ENCODE measurements at places on chromosomes 1 and 21. TPM values are rescaled to one million over a fixed set of nuclear protein-coding genes. Genes with fewer than 3 reads are reported as not detected.

- peak overlapping the region; percentile 38 for H3K27ac ChIP-seq
- peaks cover 8% of the 10 kb centered on the region for H3K4me1 ChIP-seq
- H3K4me3 ChIP-seq, result no peak overlapping the region
Measured at GRCh38 chr21:33212159-33212851, 17.4 kb upstream of the IFNAR2 start.

The HTR1D gene
- 0.31 TPM for total RNA-seq

The CDC42BPA gene
- 35.3 TPM for total RNA-seq

GRCh38 chr1:18174037-18174436 lies 66.4 kb downstream of the IGSF21 start:
- H3K4me1 ChIP-seq, result no peaks in the 10 kb centered on the region
- no peaks in the 10 kb centered on the region for H3K36me3 ChIP-seq
- no peak overlapping the region for H3K4me3 ChIP-seq
- no peak for DNase-seq

The TPTE gene
- total RNA-seq, result not detected

The ANGPTL3 gene
- total RNA-seq, result not detected

- H3K4me1 ChIP-seq, result no peaks in the 10 kb centered on the region
- no peaks in the 10 kb centered on the region for H3K36me3 ChIP-seq
- H3K4me3 ChIP-seq, result no peak overlapping the region
Measured at GRCh38 chr1:43716559-43717281, 9.4 kb downstream of the ST3GAL3 start.

The PLA2G5 gene
- total RNA-seq, result not detected

The DCST1 gene
- not detected for total RNA-seq

The IKBKE gene
- 6.4 TPM for total RNA-seq

DNA sequence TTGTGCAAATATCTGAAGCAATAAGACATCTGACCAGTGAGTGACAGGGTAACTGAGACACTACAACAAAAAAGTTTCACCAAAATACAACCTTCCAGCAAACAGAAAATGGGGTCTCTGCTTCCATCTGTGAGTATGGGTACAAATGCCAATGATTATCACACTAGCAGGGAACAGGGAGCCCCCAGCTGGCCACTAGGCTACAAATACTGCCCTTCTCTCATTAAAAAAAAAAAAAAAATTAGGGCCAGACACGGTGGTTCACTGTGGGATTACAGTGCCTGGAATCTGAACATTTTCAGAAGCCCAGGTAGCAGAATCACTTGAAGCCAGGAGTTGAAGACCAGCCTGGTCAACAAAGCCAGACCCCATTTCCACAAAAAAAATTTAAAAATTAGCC lies 48.4 kb upstream of the EDARADD start:
- no peaks in the 10 kb centered on the region for H3K36me3 ChIP-seq
- H3K4me3 ChIP-seq, result no peak overlapping the region
- H3K27me3 ChIP-seq, result no peaks in the 10 kb centered on the region
- DNase-seq, result no peak
- H3K27ac ChIP-seq, result no peak overlapping the region

The SLAMF9 gene
- total RNA-seq, result not detected

DNA sequence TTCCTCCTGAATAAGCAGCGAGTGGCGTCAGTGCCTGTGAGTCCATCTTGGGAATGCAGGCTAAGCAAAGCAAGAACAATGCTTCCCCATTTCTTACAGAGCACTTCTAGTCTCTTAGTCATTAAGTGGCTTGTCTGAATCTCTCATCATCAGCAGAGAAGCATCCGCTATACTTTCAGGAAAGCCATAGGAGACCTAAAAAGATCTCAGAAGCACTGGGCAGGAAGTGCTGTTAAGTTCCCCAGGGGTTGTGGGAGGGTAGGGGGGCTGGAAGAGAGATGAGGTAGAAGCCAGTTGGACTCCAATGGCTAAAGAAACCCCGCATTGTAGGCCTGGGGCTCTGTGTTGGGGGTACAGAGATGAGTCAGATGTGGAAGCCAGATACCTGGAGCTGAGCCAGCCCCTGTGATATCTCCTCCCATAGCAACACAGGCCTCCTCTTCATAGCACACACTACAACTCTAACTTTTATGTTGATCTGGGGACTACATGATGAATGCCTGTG lies 44.9 kb downstream of the SYT6 start:
- no peak overlapping the region for H3K4me3 ChIP-seq
- H3K36me3 ChIP-seq, result no peaks in the 10 kb centered on the region
- H3K4me1 ChIP-seq, result no peaks in the 10 kb centered on the region

DNA sequence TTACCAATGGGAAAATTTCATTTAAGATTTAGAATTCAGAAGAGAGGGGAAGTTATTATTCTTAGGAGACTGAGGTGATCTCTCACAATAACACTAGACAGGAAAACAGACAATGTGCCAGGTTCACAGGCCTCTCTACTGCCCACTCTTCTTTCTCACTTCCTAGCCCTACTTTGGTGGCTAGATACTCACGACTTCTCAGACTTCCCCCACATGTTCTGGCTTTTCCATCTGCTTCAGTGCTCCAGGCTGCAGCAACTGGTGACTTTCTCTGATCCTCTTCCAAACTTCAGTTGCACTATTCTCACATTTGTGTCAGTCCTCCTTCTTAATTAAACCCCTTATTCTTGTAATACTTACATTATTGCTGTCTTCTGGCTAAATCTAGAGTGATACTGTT lies 208.7 kb upstream of the KCTD3 start:
- no peak overlapping the region for H3K4me3 ChIP-seq
- no peak overlapping the region for H3K27ac ChIP-seq
- H3K36me3 ChIP-seq, result no peaks in the 10 kb centered on the region
- DNase-seq, result no peak
- H3K27me3 ChIP-seq, result no peaks in the 10 kb centered on the region
- peaks cover 7% of the 10 kb centered on the region for H3K4me1 ChIP-seq

GRCh38 chr1:20534659-20535417 lies 17.5 kb upstream of the FAM43B start:
- H3K4me1 ChIP-seq, result peaks cover 21% of the 10 kb centered on the region
- H3K36me3 ChIP-seq, result no peaks in the 10 kb centered on the region
- H3K27ac ChIP-seq, result peak overlapping the region; percentile 34
- no peak for DNase-seq

The AVPR1B gene
- 0.60 TPM for total RNA-seq

GRCh38 chr1:202802998-202803932 lies 5.0 kb downstream of the KDM5B start:
- peaks cover 7% of the 10 kb centered on the region for H3K36me3 ChIP-seq
- DNase-seq, result no peak
- peak overlapping the region; percentile 29 for H3K27ac ChIP-seq
- H3K27me3 ChIP-seq, result no peaks in the 10 kb centered on the region

The TFF2 gene
- not detected for total RNA-seq

The EPHX1 gene
- total RNA-seq, result 41.5 TPM

DNA sequence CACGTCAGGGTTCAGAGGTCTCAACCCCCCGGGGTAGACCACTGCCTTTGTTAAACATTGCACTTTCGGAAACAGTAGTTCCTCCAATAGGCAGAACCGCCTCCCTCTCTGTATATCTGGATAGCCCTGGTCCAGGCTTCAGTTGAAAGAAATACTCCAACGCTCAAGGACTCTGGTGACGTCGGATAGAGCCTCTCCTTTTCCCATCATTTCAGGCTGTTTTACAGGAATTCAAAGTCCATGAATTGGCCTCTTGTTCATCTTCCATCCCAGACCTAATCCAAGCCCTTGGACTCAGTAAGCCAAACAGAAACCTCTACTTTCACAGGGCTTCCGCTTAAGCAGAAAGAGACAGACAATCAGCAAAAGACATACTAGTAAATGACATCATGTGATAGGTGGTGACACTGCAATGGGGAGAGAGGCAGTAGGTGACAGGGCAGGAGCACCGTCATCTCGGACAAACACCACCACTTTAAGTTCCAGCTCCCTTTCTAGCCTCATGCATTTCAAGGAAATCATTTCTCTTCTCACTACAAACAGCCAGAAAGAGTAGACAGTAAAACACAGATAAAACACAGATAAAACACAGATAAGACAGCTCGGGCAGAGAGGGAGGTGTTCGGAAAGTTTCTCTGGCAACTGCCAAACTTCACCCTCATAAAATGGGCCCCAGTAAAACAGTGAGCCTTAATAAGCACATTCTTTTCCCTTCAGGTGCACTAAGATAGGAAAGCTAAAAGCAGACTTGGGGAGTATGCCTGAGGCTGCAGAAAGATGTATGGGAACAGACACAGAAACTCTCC lies 2.3 kb upstream of the PLA2G2A start:
- H3K36me3 ChIP-seq, result no peaks in the 10 kb centered on the region
- peaks cover 13% of the 10 kb centered on the region for H3K4me1 ChIP-seq
- H3K4me3 ChIP-seq, result no peak overlapping the region

- DNase-seq, result no peak
- H3K27ac ChIP-seq, result no peak overlapping the region
- no peaks in the 10 kb centered on the region for H3K27me3 ChIP-seq
- peaks cover 1% of the 10 kb centered on the region for H3K36me3 ChIP-seq
- H3K4me3 ChIP-seq, result no peak overlapping the region
- no peaks in the 10 kb centered on the region for H3K4me1 ChIP-seq
Measured at GRCh38 chr1:59177756-59178155, 119.1 kb upstream of the FGGY start.

DNA sequence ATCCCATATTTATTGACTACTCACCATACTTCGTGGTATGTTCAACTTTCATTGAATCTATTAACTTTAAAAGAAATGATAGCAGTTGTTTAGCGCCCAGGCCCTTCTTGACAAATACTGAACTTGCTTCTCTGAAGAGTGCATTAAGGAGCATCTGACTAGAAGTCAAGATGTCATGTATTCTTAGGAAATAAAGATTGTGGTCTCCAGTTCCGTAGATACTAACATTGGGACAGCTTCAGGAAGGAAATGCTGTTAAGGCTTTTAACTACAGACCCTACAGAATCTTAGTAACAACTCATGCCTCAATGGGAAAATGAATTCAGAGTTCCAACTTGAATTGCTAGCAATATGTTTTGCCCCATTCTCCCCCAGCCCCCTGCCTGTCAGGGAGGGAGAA lies 14.8 kb downstream of the LYST start:
- H3K4me1 ChIP-seq, result peaks cover 6% of the 10 kb centered on the region
- DNase-seq, result no peak
- peaks cover 13% of the 10 kb centered on the region for H3K36me3 ChIP-seq
- H3K27me3 ChIP-seq, result no peaks in the 10 kb centered on the region
- no peak overlapping the region for H3K27ac ChIP-seq

- peaks cover 35% of the 10 kb centered on the region for H3K27me3 ChIP-seq
- no peak for DNase-seq
- H3K4me3 ChIP-seq, result no peak overlapping the region
- no peaks in the 10 kb centered on the region for H3K36me3 ChIP-seq
- H3K4me1 ChIP-seq, result no peaks in the 10 kb centered on the region
Measured at GRCh38 chr21:35428937-35429336, 379.8 kb upstream of the RUNX1 start.

The RGS1 gene
- total RNA-seq, result 0.26 TPM

The LHX4 gene
- total RNA-seq, result 0.62 TPM

The TAS1R1 gene
- not detected for total RNA-seq

- no peak overlapping the region for H3K4me3 ChIP-seq
- H3K27me3 ChIP-seq, result peaks cover 25% of the 10 kb centered on the region
- no peaks in the 10 kb centered on the region for H3K36me3 ChIP-seq
- H3K4me1 ChIP-seq, result no peaks in the 10 kb centered on the region
- DNase-seq, result no peak
Measured at GRCh38 chr1:66723985-66724384, 28.3 kb upstream of the DYNLT5 start.

GRCh38 chr1:182862827-182863226 lies 23.7 kb downstream of the DHX9 start:
- H3K36me3 ChIP-seq, result peaks cover 59% of the 10 kb centered on the region
- H3K4me3 ChIP-seq, result no peak overlapping the region
- H3K4me1 ChIP-seq, result no peaks in the 10 kb centered on the region
- H3K27me3 ChIP-seq, result no peaks in the 10 kb centered on the region

DNA sequence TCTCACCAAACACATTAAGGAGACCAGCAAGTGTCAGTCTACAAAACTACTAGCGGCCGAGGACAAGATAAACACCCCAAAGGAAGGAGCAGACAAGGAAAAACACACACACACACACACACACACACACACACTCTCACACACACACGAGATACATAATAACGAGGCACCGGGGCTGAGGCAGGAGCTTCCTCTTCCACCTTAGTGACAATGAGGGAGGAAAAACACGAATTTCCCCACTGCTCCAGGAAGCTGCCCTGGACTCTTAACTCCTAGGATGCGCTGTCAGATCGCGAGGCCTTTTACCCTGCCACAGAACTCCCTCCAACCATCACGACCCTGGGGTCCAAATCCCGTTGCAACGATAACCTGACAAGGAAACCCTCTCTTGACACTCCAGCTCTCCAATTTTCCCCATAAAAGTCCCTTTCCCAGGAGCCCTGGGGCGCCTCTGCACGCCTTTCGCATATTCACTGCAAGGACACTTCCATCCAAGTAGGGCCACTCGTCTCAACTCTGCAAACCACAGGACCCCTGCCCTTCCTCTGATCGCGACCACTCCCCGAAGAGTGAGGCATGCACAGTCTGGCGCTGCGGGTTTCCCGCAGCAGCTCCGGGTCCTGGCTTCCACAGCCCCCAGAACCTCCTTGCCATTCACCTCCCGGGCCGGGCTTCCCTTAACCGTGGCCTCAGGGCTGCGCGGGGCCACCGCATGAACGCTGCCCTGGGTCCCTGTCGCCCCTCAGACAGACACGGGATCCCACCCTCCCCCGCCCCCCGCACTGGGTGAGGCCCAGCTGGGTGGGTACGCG lies 581 bp downstream of the ETV3 start:
- H3K27me3 ChIP-seq, result no peaks in the 10 kb centered on the region

- no peak overlapping the region for H3K4me3 ChIP-seq
- no peaks in the 10 kb centered on the region for H3K36me3 ChIP-seq
- H3K27ac ChIP-seq, result no peak overlapping the region
Measured at GRCh38 chr21:32256873-32257620, 21.8 kb downstream of the MIS18A start.

The C8B gene
- 0.26 TPM for total RNA-seq

The ELF3 gene
- total RNA-seq, result 71.9 TPM

DNA sequence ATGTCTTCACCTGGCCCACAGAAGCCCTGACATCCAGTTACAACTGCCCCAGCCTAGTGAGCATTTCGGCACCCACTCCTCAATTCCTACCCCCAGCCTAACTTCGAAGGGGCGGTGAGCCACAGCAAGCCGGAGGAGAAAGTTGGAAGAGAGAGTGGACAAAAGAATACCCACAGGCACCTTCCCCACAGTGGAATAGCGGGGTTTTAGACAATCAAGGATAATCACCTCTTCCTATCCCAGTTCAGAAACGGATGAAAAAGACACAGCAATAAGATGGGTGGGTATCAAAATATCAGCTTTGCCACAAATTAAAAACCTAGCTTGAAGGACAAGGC lies 1.3 kb upstream of the LSS start:
- H3K36me3 ChIP-seq, result peaks cover 49% of the 10 kb centered on the region
- no peak overlapping the region for H3K27ac ChIP-seq
- H3K4me1 ChIP-seq, result peaks cover 27% of the 10 kb centered on the region
- H3K27me3 ChIP-seq, result no peaks in the 10 kb centered on the region
- DNase-seq, result no peak

DNA sequence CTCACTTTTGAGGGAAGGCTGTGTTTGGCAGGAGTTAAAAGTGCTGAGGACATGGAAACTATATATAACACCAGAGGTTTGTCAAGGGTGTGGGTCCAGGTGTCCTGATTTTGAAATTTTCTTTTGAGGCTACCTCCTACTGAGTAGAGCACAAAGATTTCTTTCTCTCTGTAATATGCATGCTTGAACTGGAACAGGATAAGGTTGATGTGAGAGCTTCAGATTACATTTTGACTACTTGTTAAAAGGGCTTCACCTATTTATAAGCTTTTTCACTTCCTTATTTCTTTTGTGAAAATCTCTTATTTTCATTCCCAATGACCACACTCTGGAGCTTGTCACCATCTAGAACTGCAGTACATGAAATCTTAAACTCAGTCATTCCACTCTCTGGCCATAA lies 59.8 kb upstream of the PLA2G4A start:
- DNase-seq, result no peak
- H3K36me3 ChIP-seq, result no peaks in the 10 kb centered on the region
- H3K4me3 ChIP-seq, result no peak overlapping the region
- no peak overlapping the region for H3K27ac ChIP-seq
- peaks cover 5% of the 10 kb centered on the region for H3K4me1 ChIP-seq

Measured in progenitor cell of endocrine pancreas (in vitro differentiated cells).